Activated B cell treated with CpG ODN at 0.5 μM for 24 hours (primary cell): ENCODE measurements at places on chromosomes 5 and 9. TPM values are rescaled to one million over a fixed set of nuclear protein-coding genes. Genes with fewer than 3 reads are reported as not detected.

GRCh38 chr9:129500863-129501770 lies 119.8 kb downstream of the C9orf50 start:
- peaks cover 10% of the 10 kb centered on the region for H3K4me1 ChIP-seq
- no peak overlapping the region for H3K4me3 ChIP-seq
- peaks cover 8% of the 10 kb centered on the region for H3K27me3 ChIP-seq
- no peak for DNase-seq

Gene FOXD1
- total RNA-seq = 0.09 and 0.10 TPM in 2 replicates

GRCh38 chr5:156528673-156529072 lies 201.7 kb downstream of the SGCD start:
- H3K4me3 ChIP-seq = no peak overlapping the region
- H3K36me3 ChIP-seq = no peaks in the 10 kb centered on the region
- H3K4me1 ChIP-seq = no peaks in the 10 kb centered on the region

Gene ZFP37
- 1.7 and 2.6 TPM in 2 replicates for total RNA-seq

GRCh38 chr5:142981886-142982820 lies 212.0 kb downstream of the ARHGAP26 start:
- no peak overlapping the region for H3K4me3 ChIP-seq
- peaks cover 12% of the 10 kb centered on the region for H3K4me1 ChIP-seq
- H3K27me3 ChIP-seq = no peaks in the 10 kb centered on the region
- DNase-seq = no peak
- no peaks in the 10 kb centered on the region for H3K36me3 ChIP-seq

Gene SLC36A2
- total RNA-seq = not detected in 2 replicates

GRCh38 chr9:121651295-121652020 lies at the start of gene DAB2IP:
Gene DAB2IP, plus strand, starts transcription at chr9:121651634. Its CDS starts 142 bp downstream, at chr9:121651776.
- H3K4me1 ChIP-seq = peaks cover 17% of the 10 kb centered on the region
- H3K4me3 ChIP-seq = peak within 1 kb of the TSS; percentile 64
- H3K36me3 ChIP-seq = no peaks in the 10 kb centered on the region
- H3K27ac ChIP-seq = no peak within 1 kb of the TSS

Gene NOL8
- 67.0 and 78.4 TPM in 2 replicates for total RNA-seq

Gene PCDHB2
- not detected in 2 replicates for total RNA-seq

Gene TMEM215
- total RNA-seq = not detected in 2 replicates

DNA sequence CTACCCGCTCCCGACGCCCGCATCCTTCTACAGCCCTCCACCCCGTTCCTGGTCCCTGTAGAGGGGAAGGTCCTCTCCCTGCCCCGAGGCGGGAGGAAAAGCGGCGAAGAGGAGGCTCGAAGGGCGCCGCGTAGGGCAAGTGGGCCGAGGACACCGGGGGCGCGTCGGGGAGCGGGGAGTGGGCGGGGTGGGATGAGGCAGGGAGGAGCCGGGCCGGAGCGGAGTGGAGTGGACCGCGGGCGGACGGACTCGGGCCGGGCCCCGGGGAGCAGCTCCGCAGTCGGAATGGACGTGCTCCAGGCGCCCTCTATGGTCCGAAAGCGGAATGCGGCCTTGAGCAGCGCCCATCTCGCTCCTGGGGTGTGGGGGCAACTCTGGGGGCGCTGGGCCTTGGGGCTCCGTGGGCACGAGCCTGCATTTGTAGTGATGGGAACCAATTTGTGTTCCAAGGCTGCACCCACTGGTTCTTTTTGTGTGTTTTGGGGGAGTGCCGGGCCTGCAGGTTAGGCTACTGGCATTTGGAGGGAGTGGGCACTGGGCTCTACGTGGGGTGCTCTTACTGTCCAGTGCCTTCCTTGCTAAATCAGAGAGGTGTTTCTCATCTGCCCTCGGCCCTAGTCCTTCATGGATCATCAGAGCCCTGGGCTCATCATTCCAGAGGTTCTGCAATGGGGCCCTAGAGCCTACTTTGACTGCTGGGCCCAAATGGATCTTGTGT lies 7.3 kb downstream of the IRX1 start:
- no peak overlapping the region for H3K27ac ChIP-seq
- H3K27me3 ChIP-seq = peaks cover 42% of the 10 kb centered on the region
- H3K36me3 ChIP-seq = no peaks in the 10 kb centered on the region

DNA sequence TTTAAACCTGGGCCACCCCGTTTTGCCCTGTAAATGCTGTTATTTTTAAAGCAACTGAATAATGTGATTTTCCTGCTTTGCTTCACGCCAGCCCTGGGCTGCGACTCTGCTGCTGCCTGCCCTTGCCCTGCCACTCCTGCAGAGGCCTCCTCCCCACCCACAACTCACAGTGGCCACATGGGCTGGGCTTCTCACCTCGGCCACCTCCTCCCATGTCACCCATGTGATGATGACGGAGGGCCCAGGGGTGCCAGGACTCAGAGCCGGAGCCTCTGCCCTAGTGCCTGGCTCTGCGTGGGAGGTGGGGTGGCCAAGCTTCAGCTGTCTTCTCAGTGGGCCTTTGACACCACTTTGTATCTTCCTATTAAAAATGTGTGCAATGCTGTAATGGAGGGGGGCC lies 48.1 kb upstream of the NKD2 start:
- no peak overlapping the region for H3K27ac ChIP-seq
- no peaks in the 10 kb centered on the region for H3K36me3 ChIP-seq
- peaks cover 9% of the 10 kb centered on the region for H3K4me1 ChIP-seq

Gene PAPPA
- not detected in 2 replicates for total RNA-seq

GRCh38 chr5:147563466-147564123 lies 53.7 kb upstream of the DPYSL3 start:
- no peaks in the 10 kb centered on the region for H3K36me3 ChIP-seq
- no peaks in the 10 kb centered on the region for H3K4me1 ChIP-seq
- H3K27me3 ChIP-seq = no peaks in the 10 kb centered on the region
- H3K4me3 ChIP-seq = no peak overlapping the region
- no peak for DNase-seq

DNA sequence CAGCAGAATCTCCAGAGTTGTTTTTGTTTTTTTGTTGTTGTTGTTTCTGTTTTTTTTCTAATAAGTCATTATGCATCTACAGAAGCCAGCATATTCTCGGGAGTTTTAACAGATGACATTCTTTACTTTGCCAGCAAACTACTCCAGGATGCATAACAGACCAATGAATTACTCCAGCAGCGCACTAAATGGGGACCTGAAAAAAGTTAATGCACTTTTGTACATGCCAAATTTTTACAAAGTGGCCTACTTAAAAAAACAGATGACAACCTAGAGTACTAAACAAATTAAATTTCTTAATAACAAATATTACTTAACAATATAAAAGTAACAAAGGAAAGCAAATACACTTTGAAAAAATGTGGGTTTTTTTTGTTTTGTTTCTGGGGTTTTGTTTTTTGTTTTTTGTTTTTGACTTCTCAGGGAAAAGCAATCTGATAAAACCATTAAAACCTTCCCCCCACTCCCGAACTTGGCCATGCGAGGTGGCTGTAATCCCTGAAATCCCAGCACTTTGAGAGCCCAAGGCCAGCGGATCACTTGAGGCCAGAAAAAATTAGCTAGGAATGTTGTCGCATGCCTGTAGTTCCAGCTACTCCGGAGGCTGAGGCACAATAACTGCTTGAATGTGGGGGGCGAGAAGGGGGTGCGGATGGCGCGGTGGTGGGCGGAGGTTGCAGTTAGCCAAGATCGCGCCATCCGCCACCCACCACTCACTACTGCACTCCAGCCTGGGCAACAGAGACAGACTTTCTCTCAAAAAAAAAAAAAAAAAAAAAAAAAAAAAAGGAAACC lies 352.4 kb downstream of the CETN3 start:
- no peaks in the 10 kb centered on the region for H3K4me1 ChIP-seq
- no peak overlapping the region for H3K27ac ChIP-seq
- no peak overlapping the region for H3K4me3 ChIP-seq
- DNase-seq = no peak
